ENCODE measurements at places on chromosomes 7 and 10.

DNA sequence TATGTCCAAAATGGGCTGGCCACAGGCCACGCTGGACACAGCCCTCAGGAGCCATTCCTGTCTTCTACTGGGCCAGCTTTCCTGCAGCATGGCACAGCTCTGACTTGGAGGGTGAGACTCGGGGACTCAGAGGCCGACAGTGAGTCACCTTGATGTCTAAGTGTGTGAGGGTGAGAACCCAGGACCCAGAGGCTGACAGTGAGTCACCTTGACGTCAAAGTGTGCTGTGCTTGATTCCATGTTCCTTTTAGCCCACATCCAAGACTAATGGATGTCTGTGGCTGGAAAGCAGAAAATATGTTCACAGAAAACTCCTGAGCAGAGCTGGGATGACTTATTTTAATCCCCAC lies 6.0 kb upstream of the FAM170B start:
- DNase-seq: no peak

DNA sequence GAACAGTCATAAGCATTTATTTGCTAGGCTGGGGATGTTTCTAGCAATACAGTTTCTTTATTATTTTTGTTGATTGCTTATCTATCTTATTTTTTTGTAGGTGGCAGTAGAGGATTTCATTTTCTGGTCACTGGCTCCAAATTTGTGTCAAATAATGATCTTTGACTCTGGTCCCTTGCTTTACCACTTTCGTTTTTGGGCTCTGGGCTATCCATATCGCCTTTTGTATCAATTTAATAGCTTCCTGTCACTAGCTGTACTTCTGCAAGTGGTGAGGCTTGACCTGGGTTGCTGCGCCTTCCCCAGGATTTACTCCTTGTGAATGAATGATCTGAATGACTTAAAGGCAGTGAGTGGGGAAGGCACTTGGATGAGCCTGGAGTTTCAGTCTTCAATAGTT lies 48.4 kb downstream of the MDFIC start:
- no peak for DNase-seq

DNA sequence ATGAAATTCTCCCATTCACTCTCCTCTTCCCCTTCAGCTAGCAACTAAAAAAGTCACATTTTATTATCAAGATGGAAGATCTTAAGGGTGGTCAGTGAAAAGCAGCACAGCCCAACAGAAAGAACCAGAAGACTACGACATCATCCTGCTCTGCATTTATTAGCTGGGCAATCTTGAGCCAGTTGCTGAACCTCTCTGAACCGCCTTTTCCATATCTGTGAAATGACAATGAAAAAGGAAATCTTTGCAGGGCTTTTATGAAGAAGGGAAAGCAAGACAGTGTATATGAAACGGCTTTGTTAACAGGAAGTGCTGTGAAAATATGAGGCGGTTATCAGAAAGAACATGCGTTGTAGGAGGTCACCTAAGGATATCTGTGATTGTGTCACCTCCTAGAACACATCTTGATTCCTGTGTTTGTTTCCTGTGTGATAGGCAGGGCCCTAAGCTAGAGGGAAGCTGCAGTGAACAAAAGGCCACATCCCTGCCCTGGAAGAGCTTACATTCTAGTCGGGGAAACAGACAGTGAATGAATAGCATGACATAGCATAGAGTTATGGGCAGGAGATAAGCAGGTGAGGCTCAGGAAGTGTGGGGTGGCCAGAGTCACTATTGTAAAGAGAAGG lies 36.0 kb upstream of the KCNMA1 start:
- no peak for DNase-seq

DNA sequence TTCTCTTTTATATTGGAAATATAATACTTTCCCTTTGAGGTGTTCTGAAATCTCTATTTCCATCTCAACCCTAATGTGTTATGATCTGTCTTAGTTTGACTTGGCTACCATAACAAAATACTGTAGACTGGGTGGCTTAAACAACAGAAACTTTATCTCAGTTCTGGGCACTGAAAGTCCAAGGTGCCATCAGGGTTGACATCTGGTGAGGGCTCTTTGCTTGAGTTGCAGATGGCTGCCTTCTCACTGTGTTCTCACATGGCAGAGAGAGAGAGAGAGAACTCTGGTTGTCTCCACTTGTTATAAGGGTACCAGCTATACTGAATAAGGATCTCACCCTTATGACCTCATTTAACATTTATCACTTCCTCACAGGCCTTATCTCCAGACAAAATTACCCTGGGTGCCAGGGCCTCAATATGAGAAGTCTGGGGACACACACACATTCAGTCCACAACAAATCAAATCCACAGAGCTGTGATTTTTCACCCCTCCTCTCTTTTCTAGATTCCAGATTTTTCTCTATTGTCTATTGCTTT lies 104.5 kb downstream of the SRI start:
- DNase-seq: no peak

- no peak for DNase-seq
These were observed 23.9 kb downstream of the PARD3 start for GRCh38 chr10:34791228-34791627.

DNA sequence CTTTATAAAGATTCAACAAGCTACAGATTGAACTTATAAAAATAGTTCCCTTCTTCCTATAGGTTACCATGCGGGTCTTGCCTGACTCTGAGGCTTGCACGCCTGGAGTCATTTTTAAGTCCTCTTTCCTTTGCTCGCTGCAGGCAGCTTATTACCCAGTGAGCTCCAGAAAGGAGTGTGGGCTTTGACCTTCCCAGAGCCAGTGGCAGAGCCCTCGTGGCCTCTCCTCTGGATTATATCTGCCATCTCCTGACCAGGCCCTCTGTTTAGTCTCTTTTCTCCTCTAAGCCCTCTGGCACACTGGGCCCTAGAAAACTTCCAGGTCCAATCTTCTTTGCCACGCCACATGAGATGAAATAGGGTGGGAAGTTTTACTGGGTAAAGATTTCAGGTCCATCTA lies 39.9 kb upstream of the EZH2 start:
- no peak for DNase-seq

Data from thyroid gland (tissue), 4 donors.